CD4-positive, alpha-beta memory T cell (primary cell): ENCODE measurements at places on chromosomes 7 and 10.

DNA sequence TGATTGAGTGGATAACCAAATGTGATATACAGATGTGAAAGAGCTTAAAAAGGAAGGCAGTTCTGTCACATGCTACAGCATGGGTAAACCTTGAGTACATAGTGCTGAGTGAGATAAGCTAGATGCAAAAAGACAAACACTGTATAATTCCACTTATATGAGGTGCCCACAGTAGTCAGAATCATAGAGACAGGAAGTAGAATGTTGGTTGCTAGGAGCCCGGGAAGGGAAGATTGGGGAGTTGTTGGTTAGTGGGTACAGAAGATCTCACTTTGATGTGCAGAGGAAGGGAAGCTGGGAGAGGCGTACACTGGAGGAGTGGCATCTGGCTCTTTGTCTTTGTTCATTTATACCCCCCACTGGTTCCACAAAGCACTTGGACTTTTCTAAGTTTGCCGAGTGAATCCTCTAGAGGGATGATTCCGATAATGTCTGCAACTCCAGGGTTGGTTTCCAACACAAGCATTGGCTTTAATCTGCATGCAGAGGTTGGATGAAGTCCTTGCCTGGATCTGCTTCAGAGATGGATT is 39.5 kb downstream of the TSPAN14 start:
- peak overlapping the region; percentile 41 for H3K27ac ChIP-seq
- H3K4me3 ChIP-seq, result no peak overlapping the region
- no peaks in the 10 kb centered on the region for H3K27me3 ChIP-seq
- H3K4me1 ChIP-seq, result peaks cover 100% of the 10 kb centered on the region
- peaks cover 30% of the 10 kb centered on the region for H3K36me3 ChIP-seq
- peak; percentile 49 for DNase-seq

- H3K27me3 ChIP-seq, result no peaks in the 10 kb centered on the region
- H3K27ac ChIP-seq, result no peak overlapping the region
- H3K36me3 ChIP-seq, result no peaks in the 10 kb centered on the region
- H3K4me1 ChIP-seq, result no peaks in the 10 kb centered on the region
- no peak overlapping the region for H3K4me3 ChIP-seq
Observed at GRCh38 chr10:121338206-121338980, 259.9 kb downstream of the FGFR2 start.

- H3K27ac ChIP-seq, result no peak overlapping the region
- H3K4me1 ChIP-seq, result no peaks in the 10 kb centered on the region
- H3K4me3 ChIP-seq, result no peak overlapping the region
- no peaks in the 10 kb centered on the region for H3K27me3 ChIP-seq
- H3K36me3 ChIP-seq, result no peaks in the 10 kb centered on the region
Observed at GRCh38 chr10:127080317-127080716, 116.1 kb downstream of the INSYN2A start.

GRCh38 chr7:132548489-132549078 is 27.7 kb downstream of the PLXNA4 start:
- DNase-seq, result no peak
- H3K36me3 ChIP-seq, result no peaks in the 10 kb centered on the region
- H3K4me3 ChIP-seq, result no peak overlapping the region

- no peaks in the 10 kb centered on the region for H3K36me3 ChIP-seq
- no peak for DNase-seq
- no peak overlapping the region for H3K4me3 ChIP-seq
- no peaks in the 10 kb centered on the region for H3K27me3 ChIP-seq
- H3K27ac ChIP-seq, result no peak overlapping the region
- H3K4me1 ChIP-seq, result no peaks in the 10 kb centered on the region
Observed at GRCh38 chr10:49664842-49665355, 14.6 kb upstream of the C10orf53 start.

GRCh38 chr7:28190077-28190710 is 9.6 kb upstream of the JAZF1 start:
- no peak for DNase-seq
- H3K27me3 ChIP-seq, result no peaks in the 10 kb centered on the region
- H3K4me1 ChIP-seq, result no peaks in the 10 kb centered on the region
- H3K4me3 ChIP-seq, result no peak overlapping the region

GRCh38 chr10:79995979-79996634 is 47.2 kb upstream of the SFTPD start:
- peaks cover 7% of the 10 kb centered on the region for H3K27me3 ChIP-seq
- no peak overlapping the region for H3K4me3 ChIP-seq
- H3K27ac ChIP-seq, result no peak overlapping the region
- DNase-seq, result no peak

- peaks cover 58% of the 10 kb centered on the region for H3K4me1 ChIP-seq
- DNase-seq, result no peak
- no peaks in the 10 kb centered on the region for H3K27me3 ChIP-seq
- H3K27ac ChIP-seq, result no peak overlapping the region
- no peaks in the 10 kb centered on the region for H3K36me3 ChIP-seq
- no peak overlapping the region for H3K4me3 ChIP-seq
Observed at GRCh38 chr10:47255866-47256265, 44.1 kb upstream of the GDF10 start.

DNA sequence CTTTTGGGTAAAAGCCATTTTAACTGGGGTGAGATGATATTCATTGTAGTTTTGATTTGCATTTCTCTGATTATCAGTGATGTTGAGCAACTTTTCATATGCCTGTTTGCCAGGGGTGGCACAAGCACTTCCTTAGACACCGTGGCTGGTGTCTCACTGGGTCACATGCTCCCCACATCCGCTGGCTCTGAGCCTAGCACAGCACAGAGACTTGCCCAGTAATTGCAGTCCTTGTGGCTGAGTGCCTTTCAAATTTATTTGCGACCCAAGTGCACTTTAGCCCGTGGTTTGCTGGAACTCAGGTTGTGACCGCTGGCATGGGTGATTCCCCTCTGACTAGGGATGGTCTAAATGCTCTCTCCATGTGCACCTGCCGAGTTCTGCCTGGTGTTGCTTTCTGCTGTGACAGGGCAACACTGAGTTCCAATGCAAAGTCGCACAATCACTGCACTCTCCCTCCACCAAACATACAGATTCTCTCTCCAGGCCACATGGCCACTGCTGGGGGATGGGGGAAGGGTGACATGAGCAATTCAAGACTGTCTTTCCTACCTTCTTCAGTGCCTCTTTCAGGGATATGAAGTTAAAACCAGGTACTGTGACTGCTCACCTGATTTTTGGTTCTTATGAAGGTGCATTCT is 66.5 kb downstream of the ZNF277 start:
- no peaks in the 10 kb centered on the region for H3K4me1 ChIP-seq
- H3K36me3 ChIP-seq, result no peaks in the 10 kb centered on the region
- no peak overlapping the region for H3K27ac ChIP-seq

DNA sequence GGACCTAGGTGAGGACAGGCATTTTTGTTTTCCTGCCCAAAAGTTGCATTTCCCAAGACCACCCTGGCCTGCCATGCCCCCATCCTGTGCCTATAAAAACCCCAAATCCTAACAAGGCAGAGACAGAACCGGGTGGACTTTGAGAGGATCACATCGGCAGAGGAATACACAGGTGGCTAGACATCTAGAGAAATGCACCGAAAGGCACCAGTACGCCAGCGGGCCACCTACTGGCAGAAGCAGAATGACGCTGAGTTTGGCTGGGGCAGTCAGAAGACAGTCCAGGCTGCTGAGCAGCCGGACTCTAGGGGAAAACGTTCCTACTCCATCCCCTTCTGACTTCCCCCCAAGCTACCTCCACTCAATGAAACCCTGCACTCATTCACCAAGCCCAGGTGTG is 2.8 kb downstream of the AKR1C4 start:
- H3K27me3 ChIP-seq, result no peaks in the 10 kb centered on the region
- no peak overlapping the region for H3K4me3 ChIP-seq
- no peak for DNase-seq
- no peaks in the 10 kb centered on the region for H3K36me3 ChIP-seq
- no peak overlapping the region for H3K27ac ChIP-seq

- no peak overlapping the region for H3K4me3 ChIP-seq
- peaks cover 6% of the 10 kb centered on the region for H3K27me3 ChIP-seq
- DNase-seq, result no peak
- H3K4me1 ChIP-seq, result no peaks in the 10 kb centered on the region
- no peaks in the 10 kb centered on the region for H3K36me3 ChIP-seq
Observed at GRCh38 chr7:88226886-88227516, 7.2 kb upstream of the SRI start.

- H3K36me3 ChIP-seq, result no peaks in the 10 kb centered on the region
- peak; percentile 26 for DNase-seq
Observed at GRCh38 chr7:141023295-141023694, 8.5 kb upstream of the MRPS33 start.

DNA sequence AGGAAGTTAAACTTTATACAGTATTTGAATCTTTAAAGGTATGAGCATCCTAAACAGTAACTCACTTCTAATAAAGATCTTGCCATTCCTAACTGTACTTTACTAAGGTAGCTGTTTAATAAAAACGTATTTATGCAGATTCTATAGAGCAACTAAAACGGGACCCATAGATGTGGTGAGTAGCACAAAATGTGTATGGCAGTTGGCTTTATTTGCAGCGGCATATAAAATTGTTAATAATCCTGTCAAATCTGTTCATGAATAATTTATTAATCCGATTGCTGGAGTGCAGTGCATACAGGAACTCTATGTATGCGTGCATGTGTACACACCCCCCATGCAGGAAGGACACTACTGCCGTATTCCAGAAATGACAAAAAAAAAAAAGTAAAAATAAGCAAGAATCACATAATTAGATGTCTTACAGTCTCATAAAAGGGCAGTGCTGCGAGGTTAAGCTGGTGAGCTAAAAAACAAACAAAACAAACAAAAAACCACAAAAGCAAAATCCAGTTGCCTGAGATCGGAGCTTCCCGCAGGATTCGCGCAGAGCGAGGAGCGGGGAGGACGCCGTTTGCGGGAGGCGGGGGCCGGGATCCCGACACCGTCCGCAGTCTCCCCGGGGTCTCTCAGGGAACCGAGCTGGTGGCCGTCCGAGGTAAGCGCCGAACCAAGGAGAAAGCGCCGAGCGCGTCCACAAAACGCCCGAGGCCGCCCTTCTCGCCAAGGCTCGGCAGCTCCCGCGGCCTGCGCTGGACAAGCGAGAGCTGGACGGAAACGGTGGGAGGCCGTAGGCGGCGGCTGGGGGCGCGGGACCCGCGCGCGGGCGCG is 518 bp upstream of the COMMD3 start:
- peaks cover 37% of the 10 kb centered on the region for H3K4me1 ChIP-seq
- peak overlapping the region; percentile 72 for H3K4me3 ChIP-seq
- H3K27me3 ChIP-seq, result no peaks in the 10 kb centered on the region
- peak overlapping the region; percentile 71 for H3K27ac ChIP-seq
- DNase-seq, result no peak

DNA sequence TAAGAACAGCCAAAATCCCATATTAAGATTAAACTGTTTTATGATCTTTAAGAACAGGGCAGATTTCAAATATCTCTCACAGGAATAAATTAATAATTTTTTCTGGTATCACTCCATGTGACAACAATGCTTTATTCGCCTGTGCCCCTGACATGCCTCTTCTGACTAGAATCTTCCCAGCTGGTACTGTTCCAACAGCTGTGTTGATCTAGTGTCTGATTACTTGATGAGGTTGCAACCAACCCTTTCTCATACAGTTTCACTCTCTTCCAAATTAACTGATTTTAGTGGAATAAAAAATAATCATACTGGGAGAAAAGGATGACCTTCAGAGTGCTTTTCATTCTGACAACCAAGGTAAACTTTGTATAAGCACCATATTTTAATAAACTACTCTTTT is 151.9 kb downstream of the CHRM2 start:
- no peaks in the 10 kb centered on the region for H3K36me3 ChIP-seq
- H3K4me3 ChIP-seq, result no peak overlapping the region
- H3K4me1 ChIP-seq, result no peaks in the 10 kb centered on the region
- H3K27me3 ChIP-seq, result no peaks in the 10 kb centered on the region

DNA sequence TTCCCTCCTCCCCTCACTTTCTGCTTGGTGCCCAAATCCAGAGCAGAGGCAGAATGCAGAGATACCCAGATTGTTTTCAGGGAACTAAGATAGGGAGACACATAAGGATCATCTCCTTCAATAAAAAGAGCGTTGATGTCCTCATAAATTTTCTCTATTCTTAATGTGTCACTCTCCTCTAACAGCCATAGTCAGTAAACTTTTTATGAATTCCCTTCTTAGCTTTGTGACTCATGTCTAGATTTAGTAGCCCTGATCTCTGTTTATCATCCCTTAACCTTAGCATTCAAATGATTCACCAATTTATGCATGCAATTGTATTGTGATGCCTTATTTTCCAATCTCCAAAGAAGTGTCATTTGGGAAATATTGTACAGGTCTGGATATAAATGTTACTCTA is 995.5 kb upstream of the C7orf33 start:
- no peaks in the 10 kb centered on the region for H3K27me3 ChIP-seq
- H3K4me3 ChIP-seq, result no peak overlapping the region
- no peaks in the 10 kb centered on the region for H3K4me1 ChIP-seq
- H3K27ac ChIP-seq, result no peak overlapping the region
- DNase-seq, result no peak
- H3K36me3 ChIP-seq, result no peaks in the 10 kb centered on the region

DNA sequence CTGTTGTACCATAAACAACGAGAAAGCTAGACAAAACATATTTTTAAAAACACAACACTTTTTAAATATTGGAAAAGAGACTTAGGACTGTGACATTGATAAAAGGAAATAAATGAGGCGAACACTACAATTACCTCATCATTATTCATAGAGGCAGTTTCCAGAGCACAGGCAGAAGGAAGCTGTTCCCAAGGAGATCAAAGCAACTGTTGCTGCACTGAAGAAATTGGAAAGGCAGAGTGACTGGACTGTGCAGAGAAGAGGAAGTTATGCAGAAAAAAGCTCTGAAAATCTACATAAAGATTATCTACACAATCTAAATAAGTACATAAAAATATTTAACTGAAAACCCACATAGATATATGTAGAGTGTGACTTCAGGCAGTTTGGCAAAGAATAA is 32.8 kb downstream of the MYO3A start:
- H3K4me1 ChIP-seq, result no peaks in the 10 kb centered on the region
- H3K27me3 ChIP-seq, result no peaks in the 10 kb centered on the region
- H3K36me3 ChIP-seq, result no peaks in the 10 kb centered on the region
- H3K27ac ChIP-seq, result no peak overlapping the region
- no peak overlapping the region for H3K4me3 ChIP-seq
- no peak for DNase-seq

GRCh38 chr7:105648561-105649401 is 67.5 kb upstream of the EFCAB10 start:
- DNase-seq, result no peak
- H3K4me3 ChIP-seq, result no peak overlapping the region
- H3K27me3 ChIP-seq, result no peaks in the 10 kb centered on the region
- no peaks in the 10 kb centered on the region for H3K4me1 ChIP-seq

DNA sequence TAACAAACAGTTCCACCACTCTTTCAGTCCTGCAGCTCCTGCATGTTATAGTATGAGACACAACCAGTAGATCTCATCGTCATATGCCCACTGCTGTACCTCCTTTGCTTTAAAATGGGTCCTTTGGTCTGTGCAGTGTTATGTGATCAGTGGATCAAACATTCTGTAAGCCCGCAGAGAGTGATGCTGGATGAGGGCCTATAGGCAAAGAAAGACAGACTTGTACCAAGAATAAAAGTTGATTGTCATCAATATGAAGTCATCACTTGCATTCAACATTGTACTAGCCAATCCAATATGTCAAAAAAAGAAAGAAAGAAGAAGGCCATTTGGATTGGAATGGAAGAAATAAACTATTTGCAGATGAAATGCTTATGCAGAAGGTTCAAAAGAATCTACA is 79.8 kb upstream of the PHYHIPL start:
- no peak overlapping the region for H3K27ac ChIP-seq
- DNase-seq, result no peak
- no peaks in the 10 kb centered on the region for H3K36me3 ChIP-seq
- H3K27me3 ChIP-seq, result no peaks in the 10 kb centered on the region
- no peaks in the 10 kb centered on the region for H3K4me1 ChIP-seq
- no peak overlapping the region for H3K4me3 ChIP-seq
